Activated CD8-positive, alpha-beta T cell treated with anti-CD3 and anti-CD28 coated beads for 36 hours (primary cell): ENCODE measurements at places on chromosomes 2 and 18. TPM values are rescaled to one million over a fixed set of nuclear protein-coding genes. Genes with fewer than 3 reads are reported as not detected.

DNA sequence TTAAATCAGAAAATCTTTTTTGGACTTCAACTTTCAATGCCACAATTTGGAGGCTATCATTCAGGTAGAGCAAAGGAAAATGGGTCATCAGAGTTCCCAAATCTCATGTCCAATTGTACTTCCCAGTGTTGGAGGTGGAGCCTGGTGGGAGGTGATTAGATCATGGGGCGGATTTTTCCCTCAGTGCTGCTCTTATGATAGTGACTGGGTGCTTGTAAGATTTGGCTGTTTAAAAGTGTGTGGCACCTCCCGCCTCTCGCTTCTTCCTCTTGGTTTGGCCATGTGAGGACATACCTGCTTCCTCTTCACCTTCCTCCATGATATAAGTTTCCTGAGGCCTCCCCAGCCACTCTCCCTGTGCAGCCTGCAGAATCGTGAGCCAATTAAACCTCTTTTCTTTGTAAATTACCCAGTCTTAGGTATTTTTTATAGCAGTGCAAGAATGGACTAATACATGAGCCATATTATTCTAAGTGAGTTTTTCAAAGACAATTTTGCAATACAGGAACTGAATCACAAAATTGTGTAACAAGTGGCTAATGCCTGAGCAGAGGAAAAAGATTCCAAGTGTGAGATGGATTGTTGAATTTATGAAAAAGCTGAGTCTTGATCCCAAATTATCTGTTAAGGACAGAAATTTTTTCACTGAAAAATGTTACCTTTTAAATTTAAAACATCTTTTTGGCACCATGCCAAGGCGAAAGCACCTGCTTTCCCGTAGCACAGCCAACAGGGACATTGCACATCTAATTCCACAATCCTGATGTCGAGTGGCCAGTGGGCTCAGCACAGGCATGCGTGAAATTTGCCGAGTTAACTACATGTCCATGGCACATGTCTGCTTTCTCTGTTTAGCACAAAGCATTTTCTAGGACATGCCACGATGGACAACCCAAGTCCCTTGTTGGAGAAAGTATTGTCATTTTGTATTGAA is 150.9 kb downstream of the COL6A3 start:
- no peak overlapping the region for H3K4me3 ChIP-seq
- no peaks in the 10 kb centered on the region for H3K4me1 ChIP-seq
- H3K36me3 ChIP-seq: no peaks in the 10 kb centered on the region
- H3K27ac ChIP-seq: no peak overlapping the region
- no peaks in the 10 kb centered on the region for H3K27me3 ChIP-seq

PDE11A gene
- total RNA-seq: not detected

NMS gene
- total RNA-seq: not detected

NOSTRIN gene
- not detected for total RNA-seq

GRCh38 chr2:23602116-23602515 is 217.1 kb downstream of the KLHL29 start:
- no peaks in the 10 kb centered on the region for H3K4me1 ChIP-seq
- no peaks in the 10 kb centered on the region for H3K36me3 ChIP-seq
- DNase-seq: no peak
- H3K27ac ChIP-seq: no peak overlapping the region
- H3K4me3 ChIP-seq: no peak overlapping the region
- no peaks in the 10 kb centered on the region for H3K27me3 ChIP-seq

DNA sequence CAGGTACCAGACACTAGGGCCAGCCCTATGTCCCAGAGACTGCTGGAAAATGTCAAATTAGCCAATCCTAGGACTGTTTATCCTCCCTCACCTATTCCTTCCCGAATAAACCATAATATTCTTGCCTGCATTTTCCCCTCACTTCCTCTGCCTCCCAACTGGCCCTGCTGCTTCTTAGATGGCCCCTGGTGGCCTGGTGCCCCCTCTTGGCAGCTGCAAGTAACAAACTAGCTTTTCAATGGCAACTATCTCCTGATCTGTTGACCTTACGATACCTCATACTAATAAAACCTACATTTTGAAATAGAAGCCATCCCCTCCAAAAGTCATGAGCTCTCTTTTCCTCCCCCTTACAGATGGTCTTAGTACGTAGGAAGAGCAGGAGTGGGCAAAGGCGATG is 132.0 kb downstream of the ALPK2 start:
- peaks cover 8% of the 10 kb centered on the region for H3K4me1 ChIP-seq
- H3K4me3 ChIP-seq: no peak overlapping the region
- no peaks in the 10 kb centered on the region for H3K36me3 ChIP-seq
- peaks cover 18% of the 10 kb centered on the region for H3K27me3 ChIP-seq

- H3K36me3 ChIP-seq: no peaks in the 10 kb centered on the region
- no peak for DNase-seq
- no peak overlapping the region for H3K27ac ChIP-seq
- H3K4me1 ChIP-seq: no peaks in the 10 kb centered on the region
These were observed 29.2 kb downstream of the HS6ST1 start for GRCh38 chr2:128289439-128289838.
